GM12865 (cell line): ENCODE measurements at places on chromosomes 1 and 21.
A peak's percentile ranks its signal among the peaks of the same experiment; 100 is the strongest.

- no peak for DNase-seq
Observed at GRCh38 chr1:193427524-193427923, 241.1 kb upstream of the B3GALT2 start.

- peak; percentile 71 for DNase-seq
Observed at GRCh38 chr1:165717918-165718515, 19.7 kb upstream of the ALDH9A1 start.

DNA sequence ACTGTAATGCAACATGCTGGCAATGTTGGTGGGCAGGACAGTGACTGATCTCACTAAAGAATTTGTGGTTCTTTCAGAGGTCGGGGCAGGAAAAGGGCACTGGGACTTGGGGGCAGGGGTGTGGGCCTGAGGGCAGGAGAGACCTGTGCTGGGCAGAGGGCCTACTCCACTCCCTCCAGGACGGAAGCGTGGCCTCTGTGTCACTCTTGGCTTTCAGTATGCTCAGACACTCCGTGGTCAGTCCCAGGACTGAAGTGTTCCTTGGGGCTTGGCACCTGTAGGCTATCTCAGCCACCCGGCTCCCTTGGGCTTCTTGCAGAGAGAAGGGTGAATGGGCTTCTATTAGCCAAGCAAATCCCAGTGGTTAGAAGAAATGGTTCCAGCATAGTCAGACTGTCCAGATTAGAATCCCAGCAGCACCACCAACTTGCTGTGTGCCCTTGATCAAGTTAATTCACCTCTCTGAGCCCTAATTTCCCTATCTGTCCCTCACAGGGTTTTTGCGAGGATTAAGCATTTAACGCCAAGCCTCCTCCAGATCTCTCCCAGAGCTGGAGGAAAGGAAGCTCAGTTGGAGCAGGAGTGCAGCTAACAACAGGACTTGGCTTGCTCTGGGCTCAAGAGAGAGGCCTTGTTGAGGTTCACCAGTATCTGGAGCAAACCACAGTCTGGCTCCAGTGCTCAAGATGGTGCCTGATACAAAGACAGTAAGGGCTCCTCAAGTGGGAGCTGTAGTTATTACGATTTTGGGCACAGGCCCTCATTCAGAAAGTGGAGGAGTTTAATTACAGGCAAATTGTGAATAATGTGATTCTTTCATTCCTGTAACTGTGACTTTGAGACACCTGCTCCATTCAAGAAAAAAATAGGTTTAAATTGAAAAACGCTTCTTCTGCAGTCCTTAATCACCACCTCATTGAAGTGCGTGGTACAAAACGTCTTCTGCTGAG is 57.7 kb upstream of the LRP8 start:
- no peak for DNase-seq

- no peak for DNase-seq
Observed at GRCh38 chr1:61797045-61797755, 54.9 kb downstream of the PATJ start.

GRCh38 chr1:74247881-74248528 is 12.8 kb downstream of the TNNI3K start:
- DNase-seq, result no peak

DNA sequence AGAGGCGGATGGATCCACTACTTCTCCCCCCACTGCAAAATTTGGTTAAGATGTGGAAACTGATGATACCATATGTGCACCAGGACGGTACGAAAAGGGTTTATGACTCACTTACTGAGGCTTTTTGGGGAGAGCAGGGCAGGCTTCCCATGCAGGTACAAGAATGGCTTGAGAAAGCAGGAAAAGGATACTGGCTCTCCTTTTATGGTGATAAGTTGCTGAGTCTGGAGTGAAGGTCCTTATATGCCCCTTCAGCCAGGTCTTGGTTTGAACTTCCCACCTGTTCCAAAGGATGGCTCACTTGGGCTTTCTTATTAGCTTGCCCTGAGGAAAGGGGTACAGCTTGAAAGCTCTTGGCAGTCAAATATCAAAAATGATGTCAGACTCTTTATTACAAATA is 23.1 kb downstream of the MPZL1 start:
- no peak for DNase-seq

GRCh38 chr1:204684571-204685235 is 835 bp downstream of the LRRN2 start:
- peak; percentile 7 for DNase-seq

- no peak for DNase-seq
Observed at GRCh38 chr21:41967708-41968107, 13.9 kb upstream of the C2CD2 start.

DNA sequence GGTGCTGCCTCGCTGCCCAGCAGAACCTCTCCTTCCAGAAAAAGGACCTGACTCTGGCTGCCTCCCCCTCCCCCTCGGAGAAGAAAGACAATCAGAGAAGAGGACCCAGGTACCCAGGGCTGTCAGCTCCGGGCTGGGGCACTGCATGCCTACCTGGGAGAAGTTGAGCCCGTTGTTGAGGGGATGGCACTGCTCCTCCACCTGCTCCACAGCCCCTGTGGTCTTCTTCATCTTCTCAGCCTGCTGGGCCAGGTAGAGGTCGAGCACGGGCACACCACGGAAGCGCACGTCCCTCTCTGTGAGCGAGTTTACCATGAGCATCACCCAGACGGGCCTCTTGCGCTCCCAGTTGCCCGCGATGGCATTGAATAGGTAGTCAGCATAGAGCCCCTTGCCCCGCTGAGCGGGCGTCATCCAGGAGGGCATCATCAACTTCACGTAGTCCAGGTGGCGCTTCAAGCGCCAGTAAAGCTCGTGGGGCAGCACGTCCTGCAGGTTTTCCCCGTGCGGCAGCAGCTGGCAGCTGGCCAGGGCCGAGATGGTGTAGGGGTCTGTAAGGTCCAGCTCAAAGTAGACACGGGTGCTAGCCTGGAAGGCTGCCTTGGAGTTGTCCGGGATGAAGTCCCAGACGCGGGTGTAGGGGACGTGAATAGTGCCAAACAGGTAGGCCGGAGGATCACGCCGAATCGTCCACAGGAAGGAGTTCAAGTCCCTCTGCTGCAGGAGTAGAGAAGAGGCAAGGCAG is 3.1 kb downstream of the TRABD2B start:
- DNase-seq, result no peak

DNA sequence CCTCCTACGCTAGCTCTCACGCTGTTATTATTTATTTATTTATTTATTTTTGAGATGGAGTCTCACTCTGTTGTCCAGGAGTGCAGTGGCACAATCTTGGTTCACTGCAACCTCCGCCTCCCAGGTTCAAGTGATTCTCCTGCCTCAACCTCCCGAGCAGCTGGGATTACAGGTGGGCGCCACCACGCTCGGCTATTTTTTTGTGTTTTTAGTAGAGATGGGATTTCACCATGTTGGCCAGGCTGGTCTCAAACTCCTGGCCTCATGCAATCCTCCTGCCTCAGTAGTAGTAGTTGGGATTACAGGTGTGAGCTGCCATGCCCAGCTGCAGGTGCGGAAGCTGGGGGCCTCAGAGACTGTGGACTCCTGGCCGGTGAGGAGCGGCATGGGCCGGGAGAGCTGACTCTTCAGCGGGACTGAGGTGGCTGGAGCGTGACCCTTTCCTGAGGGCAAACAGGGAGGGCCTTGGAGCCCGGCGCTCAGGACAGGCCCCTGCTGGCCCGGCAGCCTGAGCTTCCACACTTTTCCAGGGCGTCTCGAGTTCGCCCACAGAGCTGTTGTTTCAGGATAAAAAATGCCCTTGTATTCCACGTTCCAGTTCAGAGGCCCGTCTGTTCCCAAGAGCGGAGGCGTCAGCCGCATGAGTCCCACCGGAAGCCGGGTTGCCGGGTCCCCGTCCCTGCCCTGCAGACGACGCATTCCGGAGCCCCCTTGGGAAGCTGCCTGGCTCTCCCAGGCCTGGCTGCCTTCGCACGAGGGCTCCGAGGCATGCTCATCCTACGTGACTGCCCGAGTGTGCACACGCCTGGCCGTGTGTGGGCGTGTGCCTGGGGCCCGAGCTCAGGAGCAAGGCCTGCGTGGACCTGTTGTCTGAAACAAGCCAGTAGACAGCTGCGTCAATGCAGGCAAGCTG is 126.2 kb downstream of the SIK1 start:
- DNase-seq, result no peak

GRCh38 chr1:227396539-227397353 is 78.5 kb upstream of the CDC42BPA start:
- DNase-seq, result no peak

DNA sequence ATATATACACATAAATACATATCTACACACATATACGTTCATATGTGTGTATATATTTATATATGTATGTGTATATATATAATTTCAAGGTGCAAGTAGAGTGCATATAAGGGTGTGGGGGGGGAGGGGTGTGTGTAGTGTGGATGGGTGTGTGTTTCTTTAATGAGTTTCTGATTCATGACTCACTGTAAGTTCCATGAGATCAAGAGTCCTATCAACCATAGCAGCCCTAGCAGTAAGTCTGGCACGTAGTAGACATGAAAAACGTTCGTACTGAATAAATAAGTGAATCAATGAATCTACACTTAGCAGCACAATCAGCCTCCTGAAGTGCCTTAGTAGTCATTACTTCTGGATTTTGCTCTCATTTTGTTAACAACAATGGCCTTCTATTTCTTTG is 61.9 kb upstream of the KRTAP11-1 start:
- no peak for DNase-seq

DNA sequence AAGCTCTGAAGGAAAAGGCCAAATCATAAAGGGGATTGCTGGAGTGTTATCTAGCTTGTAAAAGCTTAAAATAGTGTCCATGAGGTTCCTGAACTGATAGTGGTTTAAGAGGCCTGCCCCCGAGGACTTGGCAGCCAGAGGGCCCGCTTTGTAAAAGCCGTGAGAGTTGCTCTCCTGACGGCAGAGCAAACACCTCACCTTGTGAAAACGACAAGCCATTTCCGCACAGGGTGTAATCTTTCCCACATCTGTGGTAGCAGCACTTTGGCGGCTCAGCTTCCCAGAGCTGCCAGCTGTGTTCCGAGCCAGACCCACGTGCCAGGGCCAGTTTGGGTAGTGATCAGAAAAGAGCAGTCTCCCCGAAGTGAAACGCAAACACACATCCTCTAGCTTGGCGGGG is 37.0 kb downstream of the SERBP1 start:
- DNase-seq, result no peak

GRCh38 chr1:33342041-33342723 is 21.3 kb upstream of the A3GALT2 start:
- peak; percentile 62 for DNase-seq

DNA sequence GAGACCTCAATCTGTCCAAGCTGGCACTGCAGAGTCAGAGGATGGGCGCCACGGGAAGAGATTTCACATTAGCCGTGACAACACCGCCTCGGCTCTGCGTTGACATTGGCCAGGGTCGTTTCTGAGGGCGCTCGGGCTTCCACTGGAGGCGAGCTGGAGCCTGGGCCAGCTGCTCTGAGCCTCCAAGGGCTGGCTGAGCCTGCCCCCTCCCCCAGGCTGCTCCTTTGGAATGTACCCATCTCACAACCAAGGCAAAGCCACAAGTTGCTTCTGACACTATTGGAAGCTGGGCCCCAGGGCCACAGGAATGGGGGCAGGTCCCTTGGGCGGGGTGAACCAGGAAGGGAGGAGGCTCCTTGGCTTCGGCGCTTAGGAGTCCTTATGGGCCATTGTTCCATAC is 12.7 kb downstream of the GPR3 start:
- no peak for DNase-seq

- DNase-seq, result no peak
Observed at GRCh38 chr21:31218830-31219608, 125.0 kb downstream of the TIAM1 start.

DNA sequence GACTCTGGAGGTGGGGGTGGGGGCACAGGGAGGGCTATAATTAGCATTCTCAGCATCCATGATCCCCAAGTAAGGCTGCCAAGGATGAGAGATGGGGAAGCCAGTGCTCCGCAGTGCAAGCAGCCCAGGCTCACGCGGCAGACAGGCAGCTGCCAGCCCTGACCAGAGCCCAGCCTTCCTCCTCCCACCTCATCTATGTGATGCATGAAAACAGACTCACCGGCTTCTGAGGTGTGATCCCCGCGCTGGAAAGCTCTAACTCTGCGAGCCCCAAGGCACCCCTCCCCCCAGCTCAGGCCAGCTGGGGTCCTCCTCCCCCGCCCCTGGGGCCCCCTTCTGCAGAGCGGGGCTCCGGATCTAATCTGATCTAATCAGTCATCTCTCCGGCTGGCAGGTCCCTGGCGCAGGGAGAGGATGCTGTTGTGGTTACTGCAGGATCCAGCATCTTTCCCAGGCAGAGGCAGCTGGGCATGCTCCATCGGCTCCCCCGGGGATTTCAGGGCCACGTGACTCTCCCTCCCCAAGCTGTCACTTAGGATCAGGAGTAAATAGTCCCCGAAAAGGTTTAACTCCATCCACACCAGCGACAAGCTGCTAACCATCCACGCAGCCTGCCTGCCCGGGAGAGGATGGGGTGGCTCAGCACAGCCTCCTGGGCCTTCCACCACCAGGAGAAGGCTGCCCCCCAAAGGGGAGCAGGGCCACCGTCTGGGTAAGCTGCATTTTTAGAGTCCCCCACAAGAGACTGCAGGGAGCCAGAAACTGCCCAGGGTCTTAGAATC is at the start of gene PLEKHA6:
PLEKHA6 (minus strand) TSS at position 456 of the 782 bp plus-strand sequence. CDS start 86,202 bp downstream, outside the sequence.
- DNase-seq, result no peak

- no peak for DNase-seq
Observed at GRCh38 chr21:31729622-31730343, 2.1 kb downstream of the SCAF4 start.

GRCh38 chr1:11456965-11457364 is 22.0 kb upstream of the DISP3 start:
- DNase-seq, result no peak

GRCh38 chr1:179958359-179958758 is 3.7 kb downstream of the CEP350 start:
- DNase-seq, result no peak

DNA sequence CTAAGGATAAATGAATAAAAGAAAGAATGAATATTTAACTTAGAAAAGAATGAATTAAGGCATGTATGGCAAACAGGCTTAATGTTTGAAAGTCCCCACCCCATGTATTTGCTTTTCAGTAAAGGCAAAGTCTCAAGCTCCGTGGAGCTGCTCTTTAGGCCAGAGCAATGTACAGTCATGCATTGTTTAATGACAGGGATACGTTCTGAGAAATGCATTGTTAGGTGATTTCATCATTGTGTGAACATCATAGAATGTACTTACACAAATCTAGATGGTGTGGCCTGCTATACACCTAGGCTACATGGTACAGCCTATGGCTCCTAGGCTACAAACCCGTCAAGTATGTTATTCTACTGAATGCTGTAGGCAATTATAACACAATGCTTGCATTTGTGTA is 51.6 kb upstream of the SPATA6 start:
- no peak for DNase-seq

DNA sequence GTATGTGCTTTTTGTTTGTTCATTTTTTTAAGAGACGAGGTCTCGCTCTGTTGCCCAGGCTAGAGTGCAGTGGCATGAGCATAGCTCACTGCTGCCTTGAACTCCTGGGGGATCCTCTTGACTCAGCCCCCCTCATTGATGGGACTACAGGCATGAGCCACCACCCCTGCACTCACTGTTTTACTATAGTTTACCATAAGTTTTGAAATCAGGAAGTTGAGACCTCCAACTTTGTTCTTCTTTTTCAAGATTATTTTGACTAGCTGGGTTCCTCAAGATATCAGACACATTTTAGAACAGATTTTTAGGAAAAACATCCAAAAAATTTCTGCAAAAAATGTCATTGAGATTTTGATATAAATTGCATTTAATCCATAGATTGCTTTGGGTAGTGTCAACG is 120.4 kb upstream of the FGGY start:
- DNase-seq, result no peak
